Iris pigment epithelial cell (primary cell): ENCODE measurements at places on chromosomes 2 and 18.

DNA sequence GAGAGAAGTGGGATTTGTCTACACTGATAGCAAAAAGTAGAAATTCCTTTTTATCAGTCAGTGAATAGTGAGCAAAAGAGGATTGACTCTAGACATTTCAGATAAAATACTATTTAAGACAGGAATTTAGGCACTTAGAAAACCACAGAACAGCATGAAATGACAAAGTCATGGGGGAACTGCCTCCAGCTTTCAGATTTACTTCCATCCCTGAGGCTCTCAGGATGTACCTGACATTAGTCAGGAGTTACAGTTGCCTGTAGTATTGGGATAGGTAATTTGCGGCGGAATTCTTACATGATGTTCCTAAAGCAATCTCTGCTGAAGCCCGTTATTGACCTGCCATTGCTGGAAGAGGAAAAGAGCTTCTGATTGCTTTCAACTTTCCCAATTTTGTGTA is 337.1 kb upstream of the MAP2 start:
- no peak for DNase-seq

- no peak for DNase-seq
These were observed 27.5 kb upstream of the CD28 start for GRCh38 chr2:203678971-203679370.

GRCh38 chr18:52427521-52428175 is 87.7 kb downstream of the DCC start:
- no peak for DNase-seq

DNA sequence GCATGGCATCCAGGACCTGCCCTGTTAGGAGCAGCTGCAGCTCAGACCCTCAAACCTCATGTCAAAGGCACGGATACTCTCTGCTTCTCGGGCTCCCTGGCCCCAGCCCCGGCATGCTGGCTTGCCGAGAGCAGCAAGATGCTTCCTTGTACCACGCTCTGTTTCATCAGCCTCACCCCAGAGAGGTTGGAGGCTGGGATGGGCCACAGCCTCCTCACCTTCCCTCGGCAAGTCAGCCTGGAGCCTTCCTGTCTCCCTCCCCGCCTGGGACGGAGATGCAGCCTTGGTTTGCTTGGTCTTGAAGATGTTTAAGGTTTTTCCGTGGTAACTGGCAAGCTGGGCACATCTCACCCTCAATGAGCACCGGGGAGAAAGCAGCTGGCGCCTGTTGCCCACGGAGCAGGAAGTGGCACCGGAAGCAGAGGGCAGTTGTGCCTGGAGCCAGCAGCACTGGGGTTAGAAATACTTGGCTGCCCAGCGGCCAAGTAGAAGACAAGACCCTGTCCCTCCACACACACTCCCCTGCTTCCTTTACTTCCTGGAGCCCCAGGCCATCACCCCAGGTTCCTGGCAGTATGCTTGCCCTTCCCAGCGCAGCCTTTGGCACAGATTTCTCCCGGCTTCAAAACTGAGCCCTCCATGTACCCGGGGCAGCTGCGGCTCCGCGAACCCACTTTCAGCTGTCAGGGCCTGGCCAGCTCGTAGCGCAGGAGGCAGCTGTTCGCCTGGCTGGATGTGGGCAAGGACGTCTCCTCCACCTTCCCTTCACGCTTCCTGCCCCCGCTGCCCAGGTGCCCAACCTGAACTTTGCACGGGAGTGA is 17.4 kb downstream of the FBLN7 start:
- DNase-seq = no peak

DNA sequence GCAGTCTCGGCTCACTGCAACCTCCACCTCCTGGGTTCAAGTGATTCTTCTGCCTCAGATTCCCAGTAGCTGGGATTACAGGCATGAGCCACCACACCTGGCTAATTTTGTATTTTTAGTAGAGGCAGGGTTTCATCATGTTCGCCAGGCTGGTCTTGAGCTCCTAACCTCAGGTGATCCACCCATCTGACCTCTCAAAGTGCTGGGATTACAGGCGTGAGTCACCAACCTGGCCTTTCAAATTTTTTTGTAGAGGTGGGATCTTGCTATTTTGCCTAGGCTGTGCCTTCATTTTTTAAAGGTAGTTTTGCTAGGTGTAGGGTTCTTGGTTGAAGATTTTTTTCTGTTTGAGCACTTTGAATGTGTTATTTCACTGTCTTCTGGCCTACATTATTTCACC is 6.2 kb downstream of the HAUS1 start:
- no peak for DNase-seq

GRCh38 chr2:30486655-30487054 is 39.6 kb downstream of the LCLAT1 start:
- DNase-seq = no peak

- DNase-seq = no peak
These were observed 14.6 kb downstream of the PTPN18 start for GRCh38 chr2:130370490-130370889.
